Stimulated activated CD8-positive, alpha-beta memory T cell treated with anti-CD3 and anti-CD28 coated beads, Interleukin-7, amount 100 ng/mL, for 24 hours (primary cell): ENCODE measurements at places on chromosomes 13 and 19.

GRCh38 chr13:66950666-66951065 is 279.5 kb downstream of the PCDH9 start:
- no peak for DNase-seq

DNA sequence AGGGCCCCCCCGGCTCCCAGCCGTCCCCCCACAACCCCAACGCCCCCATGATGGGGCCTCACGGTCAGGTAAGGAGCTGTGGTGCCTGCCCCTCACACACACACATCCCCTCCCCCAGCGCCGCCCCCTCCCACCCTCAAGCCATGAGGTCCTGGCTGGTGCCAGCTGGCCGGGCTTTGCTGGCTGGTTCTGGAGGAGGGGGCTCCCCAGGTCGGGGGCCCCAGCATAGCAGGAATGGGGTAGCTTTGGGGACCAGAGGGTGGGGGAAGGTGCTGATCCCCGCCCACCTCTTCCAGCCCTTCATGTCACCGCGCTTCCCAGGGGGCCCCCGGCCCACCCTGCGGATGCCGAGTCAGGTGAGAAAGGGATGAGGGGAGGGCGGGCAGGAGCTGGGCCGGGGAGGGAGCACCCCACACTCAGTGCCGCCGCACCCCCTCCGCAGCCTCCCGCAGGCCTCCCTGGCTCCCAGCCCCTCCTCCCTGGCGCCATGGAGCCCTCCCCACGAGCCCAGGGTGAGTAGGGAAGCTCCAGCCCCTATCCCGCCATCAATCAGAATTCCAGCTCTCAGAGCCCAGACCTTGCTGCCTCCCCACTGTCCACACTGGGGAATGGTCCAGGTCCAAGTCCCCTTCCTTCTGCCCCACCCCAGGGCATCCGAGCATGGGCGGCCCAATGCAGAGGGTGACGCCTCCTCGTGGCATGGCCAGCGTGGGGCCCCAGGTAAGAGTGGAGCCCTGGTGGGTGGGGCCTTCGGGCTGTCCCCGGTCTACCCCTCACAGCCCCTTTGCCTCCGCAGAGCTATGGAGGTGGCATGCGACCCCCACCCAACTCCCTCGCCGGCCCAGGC is 6.4 kb downstream of the ISYNA1 start:
- no peak for DNase-seq

DNA sequence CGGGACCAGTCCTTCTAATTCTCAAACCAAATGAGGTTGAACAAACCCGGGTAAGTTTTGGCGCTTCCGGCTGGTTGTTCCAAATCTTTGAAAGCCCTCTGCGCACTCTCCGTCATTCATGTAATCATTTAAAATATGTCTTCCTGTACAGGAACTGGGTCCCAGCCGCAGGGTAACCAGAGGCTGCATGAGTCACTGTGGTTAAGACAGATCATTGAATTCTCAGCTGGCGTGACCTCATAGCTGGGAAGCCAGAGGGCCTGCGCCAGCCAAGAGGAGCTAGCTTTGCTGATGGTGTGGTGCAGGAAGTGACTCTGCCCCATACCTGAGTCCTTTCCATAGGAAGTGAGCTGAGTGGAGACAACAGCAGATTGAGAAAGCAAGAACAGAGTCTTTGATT is 135.2 kb downstream of the TSHZ3 start:
- peak; percentile 58 for DNase-seq

DNA sequence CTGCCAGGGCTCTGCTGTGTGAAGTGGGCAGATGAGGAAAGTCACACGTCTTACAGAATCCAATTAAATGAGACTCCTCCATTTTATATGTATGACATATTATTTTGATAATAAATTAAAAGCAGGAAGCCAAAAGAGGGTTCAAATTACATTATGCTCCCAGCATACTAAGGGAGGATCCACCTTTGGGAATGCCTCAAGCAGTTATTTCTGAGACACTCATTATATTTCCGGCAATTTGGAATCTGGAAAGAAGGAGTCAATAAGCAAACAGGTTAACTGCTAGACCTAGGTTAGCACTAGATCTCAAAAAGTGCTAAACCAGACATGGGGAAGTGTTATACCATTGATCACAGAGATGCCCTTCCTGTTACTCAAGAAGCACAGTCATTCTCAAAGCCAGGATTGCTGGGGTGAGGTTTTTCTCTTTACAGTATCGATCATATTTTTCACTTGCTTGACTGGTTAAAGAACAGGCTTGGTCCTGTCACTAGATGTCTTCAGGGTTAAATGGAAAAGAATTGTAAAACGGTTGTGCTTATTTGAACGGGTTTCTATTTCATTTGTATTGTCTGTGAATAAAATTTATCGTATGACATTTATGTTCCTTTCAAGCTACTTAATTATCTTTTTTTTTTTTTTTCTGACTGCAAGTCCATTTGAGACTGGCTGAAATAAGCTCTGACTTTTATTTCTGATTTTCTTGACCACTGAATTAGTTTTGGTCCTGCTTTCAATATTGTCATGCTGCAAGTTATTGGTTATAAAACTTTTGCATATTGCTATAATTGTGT is 523.2 kb downstream of the KLF12 start:
- no peak for DNase-seq

DNA sequence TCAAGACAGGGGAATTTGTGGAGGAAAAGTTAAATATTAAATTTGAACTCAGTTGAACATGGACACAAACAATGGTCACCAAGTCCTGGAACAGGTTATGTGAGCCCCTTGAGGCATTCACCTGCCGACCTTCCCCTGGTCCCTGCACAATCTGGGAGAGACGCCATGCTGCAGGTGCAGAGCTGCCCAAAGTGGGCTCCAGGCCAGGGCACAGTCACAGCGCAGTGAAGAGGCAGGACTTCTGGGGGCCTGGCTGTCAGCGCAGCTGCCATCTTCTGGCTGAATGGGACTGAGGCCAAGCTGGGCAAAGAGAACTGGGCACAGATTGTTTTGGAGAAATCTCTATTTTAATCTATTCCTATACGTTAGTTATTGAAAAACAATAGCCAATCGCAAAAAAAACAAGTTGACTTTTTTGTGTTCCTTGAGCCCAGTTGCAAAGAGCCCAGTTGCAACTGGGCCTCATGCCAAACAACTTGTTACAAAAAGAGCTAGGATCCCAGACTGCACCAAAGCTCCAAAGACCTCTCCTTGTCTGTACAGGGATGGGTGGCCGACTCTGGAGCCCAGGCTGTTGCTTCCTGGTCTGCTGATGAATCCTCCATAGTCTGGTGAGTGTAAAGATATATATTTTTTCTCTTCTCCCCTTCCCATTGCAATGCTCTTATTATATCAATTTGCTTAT is 1.2 kb upstream of the ZNF626 start:
- DNase-seq, result no peak

GRCh38 chr19:54414156-54414555 is 1.1 kb upstream of the TTYH1 start:
- DNase-seq, result no peak
